Activated CD8-positive, alpha-beta memory T cell treated with anti-CD3 and anti-CD28 coated beads, Interleukin-2, amount 50 U/mL, for 48 hours (primary cell): ENCODE measurements at places on chromosomes 5 and 9.

DNA sequence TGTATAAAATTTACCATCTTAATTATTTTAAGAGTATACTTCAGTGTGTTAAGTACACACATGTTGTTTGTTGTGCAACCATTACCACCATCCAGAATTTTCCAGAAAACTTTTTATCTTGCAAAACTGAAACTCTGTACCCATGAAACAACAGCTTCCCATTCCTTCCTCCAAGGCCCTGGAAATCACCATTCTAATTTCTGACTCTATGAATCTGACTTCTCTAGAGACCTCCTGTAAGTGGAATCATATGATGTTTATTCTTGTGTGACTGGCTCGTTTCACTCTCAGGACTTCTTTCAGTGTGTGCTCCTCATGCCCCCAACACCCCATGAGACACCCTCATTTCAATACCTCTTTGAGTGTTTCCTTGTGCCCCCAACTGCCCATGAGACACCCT is 60.4 kb upstream of the COL15A1 start:
- no peak for DNase-seq

DNA sequence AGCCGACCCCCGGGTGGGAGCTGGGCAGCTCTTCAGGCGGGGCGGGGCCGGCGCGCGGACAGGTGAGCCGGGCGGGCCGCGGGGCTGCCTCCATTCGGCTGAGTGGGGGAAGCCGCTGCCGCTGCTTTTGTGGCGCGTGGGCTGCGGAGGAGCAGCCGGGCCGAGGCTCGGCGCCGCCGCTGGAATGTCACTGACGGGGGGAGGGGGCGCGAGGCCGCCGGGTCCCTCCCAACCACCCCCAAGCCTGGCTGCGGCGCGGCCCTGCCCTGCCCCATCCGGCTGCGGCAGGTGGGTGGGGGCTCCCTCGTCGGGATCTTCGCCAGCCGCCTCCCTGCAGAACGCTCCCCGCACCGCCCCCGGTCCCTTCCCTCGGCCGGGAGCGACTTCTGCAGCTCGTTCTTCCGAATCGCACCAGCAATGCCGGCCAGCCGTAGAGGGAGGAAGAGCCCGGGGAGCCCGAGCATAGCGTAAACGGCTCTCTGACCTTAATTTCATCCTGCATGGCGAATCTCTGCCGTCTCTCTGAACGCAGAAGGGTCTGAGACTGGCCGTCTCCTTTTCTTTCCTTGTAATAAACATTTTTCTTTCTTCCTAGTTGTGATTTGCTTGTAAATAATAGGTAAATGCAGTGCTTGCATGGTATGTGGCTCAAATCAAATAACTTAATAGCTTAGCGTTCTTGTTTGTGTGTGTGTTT is 505 bp downstream of the SPTAN1 start:
- DNase-seq, result peak; percentile 78

GRCh38 chr9:136546697-136547501 is 1.1 kb upstream of the NOTCH1 start:
- peak; percentile 77 for DNase-seq

DNA sequence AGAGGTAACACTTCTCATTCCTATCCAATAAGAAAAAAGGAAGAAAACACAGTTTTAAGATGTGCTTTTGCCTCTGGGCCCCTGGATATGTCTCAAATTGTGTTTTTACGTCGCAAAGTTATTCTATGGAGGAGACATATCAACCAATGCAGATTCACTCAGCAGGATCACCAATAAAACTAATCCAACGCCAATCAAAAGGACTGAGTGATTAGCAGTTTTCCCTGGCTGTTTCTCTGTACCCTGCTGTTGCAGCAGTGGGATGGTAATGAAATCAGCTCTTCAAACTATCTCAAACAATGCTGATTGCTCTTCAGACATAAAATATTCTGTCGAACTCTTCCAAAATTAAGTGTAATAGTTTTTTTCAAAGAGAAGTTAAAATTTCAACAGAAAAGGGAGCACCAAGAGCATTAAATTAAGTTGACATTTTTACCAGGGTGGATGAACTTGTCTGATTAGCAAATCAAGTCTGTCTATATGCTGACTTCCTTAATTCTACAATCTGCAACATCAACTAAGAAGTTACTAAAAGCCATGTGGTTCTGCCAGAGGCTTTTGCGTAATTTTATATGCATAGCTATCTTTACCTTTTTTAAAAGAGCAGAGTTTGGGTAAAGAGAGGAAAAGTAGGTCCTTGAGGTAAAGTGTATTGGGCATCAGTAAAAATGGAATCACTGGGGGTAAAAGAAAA is 9.7 kb upstream of the HK3 start:
- DNase-seq, result no peak

DNA sequence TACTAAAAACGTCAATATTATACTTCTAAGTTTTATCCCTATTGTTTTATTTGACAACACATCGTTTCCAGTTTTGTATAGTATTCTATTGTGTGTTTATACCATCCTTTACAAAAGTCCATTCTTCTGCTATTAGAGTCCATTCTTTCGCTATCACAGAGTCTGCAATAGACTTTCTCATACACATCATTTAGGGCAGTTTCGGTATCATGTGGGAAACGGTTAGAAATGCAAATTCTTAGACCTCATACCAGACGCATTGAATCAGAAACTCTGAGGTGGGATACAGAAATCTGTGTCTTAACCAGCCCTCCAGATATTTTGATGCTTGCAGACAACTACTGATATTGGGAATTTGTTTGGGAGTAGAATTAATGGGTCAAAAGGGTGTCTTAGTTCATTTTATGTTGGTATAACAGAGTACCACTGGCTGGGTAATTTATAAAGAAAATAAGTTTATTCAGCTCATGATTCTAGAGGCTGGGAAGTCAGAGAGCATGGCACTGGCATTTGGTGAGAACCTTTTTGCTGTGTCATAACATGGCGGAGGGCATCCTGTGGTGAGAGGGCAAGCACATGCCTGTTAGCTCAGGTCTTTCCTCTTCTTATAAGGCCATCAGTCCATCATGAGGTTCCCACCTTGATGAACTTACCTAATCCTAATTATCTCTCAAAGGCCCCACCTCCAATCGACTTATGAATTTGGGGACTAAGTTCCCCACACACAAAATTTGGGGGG is 21.1 kb downstream of the CARTPT start:
- no peak for DNase-seq

DNA sequence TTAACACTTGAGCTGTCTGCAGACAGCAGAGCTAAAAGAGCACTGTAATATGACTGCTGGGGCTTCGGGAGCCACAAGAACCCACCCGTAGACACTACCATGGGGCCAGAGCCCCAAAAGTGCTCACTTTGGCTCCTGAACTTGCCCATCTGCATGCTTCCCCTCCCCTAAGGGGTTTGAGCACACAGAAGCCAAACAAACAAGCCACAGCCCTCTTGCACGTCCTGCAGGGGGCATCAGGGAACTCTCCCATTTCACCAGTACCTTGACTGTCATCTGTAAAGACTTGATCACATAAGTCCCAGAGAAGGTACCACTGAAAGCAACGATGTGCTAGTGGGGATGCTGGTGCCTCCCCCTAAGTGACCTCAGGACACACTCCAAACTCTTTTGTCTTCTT is 681.8 kb downstream of the SEMA5A start:
- no peak for DNase-seq
